ENCODE measurements at places on chromosomes 12 and 14.

GRCh38 chr14:32473464-32473855 lies 144.4 kb downstream of the AKAP6 start:
- DNase-seq: no peak

DNA sequence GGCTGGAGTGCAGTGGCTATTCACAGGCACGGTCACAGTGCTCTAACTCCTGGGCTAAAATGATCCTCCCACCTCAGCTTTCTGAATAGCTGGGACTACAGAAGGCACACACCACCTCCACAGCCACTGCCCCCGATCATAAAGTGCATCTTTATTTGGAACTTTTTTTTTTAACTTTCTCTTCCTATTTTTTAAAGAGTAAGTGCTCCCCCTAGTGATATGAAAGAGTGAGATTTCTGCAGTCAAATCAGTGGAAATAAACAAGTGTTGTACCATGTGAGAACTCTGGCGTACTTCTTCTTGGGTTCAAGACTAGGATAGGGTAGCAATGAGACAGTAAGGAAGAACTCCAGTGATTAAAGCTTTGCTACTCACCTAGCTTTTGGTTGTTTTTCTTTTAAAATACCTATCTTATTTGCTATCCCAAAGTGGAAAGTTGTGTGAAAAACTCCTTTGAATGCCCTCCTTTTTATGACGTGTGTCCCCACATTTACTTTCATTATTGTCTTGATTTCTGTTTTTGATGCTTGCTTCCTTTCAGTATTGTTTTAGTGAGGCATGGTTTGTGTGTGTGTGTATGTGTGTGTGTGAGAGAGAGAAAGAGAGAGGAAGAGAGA lies 6.6 kb downstream of the PPP4R4 start:
- peak; percentile 23 for DNase-seq

DNA sequence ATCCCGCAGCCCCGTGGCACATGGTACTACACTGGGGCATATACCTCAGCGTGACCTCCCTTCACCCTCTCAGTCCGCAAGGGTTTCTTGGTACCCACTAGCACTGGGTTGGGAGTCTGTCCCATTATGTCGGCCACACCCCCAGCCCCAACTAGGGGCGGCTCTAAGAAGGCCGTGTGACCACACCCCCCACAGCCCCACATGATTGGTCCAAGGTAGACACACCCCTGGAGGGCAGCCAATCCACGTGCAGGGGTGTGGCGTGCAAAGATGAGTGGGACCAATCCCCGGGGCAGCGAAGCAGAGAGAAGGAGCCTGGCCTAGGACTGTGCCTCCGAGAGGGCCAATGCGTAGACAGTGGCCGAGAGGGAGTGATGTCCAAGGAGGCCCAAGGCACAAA lies 34.6 kb upstream of the BEGAIN start:
- DNase-seq: no peak

GRCh38 chr12:106044773-106045172 lies 94.0 kb downstream of the NUAK1 start:
- DNase-seq: no peak

DNA sequence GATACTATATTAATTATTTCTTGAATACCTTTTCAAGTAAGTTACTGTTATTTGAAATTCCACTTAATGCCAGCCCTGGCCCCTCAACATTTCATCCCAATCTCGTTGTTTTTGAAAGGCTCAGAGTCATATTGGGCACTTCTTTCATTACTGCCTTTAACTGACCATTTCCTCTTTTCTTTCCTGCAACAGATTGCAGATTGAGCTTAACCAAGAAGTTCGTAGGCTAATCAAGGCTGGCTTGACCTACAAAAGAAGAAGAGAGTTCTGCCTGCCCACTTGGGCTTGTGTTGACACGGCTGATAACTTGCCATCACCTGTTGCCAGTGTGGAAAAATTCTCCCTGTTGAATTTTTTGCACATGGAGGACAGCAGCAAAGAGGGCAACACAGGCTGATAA lies 91.0 kb downstream of the FLRT2 start:
- no peak for DNase-seq

DNA sequence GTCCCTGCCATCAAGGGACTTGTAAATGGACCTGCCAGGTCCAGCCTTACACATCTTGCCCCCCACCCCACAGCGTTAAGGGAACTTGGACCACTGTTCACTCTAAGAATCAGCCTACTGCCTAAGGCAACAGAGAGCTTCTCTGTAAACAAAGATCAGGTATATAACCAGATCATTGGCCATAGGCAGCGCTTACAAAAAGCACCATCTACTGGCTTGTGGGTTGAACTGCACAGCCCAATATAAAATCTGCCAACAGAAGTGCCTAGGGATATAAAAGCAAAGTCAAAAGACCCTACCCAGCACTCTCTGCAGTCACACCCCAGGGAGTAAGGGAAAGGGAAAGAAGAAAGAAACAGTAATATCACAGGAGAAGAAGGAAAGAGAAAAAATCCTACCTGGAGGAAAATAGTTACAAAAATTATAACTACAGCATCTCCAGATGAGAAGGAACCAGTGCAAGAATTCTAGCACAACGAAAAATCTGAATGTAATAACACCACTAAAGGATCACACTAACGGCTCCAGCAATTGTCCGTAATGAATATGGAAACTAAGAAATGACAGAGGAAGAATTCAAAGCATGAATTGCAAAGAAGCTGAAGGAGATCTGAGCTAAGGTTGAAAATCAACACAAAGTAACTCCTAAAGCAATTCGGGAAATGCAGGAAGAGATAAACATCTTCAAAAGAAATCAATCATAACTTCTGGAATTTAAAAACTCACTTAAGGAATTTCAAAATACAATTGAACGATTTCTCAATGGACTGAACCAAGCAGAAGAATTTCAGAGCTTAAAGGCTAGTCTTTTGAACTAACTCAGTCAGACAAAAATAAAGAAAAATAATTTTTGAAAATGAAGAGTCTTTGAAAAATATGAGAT lies 95.2 kb upstream of the PCED1B start:
- peak; percentile 8 for DNase-seq

DNA sequence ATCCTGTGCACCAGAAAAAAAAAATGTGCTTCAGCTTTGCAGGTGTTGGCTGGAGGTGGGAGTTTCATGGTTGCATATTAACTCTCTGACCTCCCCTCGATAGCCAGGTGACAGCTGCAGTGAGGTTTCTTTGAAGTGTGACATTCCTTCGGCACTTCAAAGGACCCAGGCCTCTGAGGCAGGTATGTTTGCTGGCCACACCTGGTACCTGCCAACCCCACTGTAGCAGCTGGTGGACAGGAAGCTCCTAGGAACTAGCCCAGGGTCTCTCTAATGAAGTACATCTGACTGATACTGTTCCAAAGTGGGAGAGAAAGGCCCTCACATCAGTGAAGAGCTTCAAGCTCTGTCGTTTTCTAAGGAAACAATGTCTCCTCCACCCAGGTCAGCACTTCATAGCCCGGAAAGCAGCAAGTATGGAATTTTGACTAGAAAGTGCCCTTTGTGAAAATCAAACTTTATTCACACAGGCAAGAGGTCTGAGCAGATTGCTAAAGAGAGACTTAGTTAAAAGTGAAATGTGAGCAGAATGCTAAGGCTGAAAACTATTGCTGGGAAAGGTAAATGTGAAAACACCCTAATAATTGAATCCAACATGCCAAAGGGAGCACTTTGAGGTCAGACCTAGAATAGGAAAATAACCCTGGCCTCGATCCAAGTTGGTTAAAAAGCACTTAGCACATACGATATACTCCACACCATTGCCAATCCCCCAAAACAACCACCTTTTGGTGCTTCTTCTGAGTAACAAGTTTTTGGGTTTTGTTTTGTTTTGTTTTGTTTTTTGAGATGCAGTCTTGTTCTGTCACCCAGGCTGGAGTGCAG lies 71.3 kb downstream of the PHLDA1 start:
- peak; percentile 41 for DNase-seq

DNA sequence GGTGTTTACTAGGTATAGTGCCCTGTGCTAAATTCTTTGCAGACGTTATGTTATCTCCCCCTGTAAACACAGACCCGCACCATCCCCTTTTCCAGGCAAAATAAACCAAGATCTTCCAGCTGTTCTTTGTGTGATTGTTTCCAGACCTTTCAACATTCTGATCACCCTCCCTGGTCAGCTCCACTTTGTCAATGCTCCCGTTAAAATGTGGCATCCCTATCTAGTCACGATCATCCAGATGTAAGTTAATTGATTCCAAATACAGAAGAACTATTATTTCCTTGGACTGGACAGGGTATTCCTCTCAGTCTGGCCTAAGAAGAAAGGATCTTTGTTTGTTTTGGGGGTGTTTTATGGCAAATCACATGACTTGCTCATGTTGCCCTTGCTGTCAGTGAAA lies 127.6 kb upstream of the ARID2 start:
- DNase-seq: no peak

DNA sequence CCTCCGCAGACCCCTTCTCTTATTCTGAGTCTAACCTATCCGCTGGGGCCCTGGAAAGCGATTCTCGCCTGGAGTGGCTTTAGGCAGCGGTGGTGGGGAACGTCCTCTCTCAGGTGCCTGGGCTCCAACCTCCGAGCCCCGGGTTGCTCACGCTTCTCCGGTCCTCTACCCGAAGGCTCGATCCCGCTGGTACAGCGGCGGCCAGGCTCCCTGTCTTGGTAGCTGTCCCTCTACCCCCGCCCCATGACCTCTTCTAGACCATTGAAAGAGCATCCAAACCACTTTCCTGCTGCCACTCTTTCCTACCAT lies 505 bp upstream of the HEBP1 start:
- DNase-seq: no peak

DNA sequence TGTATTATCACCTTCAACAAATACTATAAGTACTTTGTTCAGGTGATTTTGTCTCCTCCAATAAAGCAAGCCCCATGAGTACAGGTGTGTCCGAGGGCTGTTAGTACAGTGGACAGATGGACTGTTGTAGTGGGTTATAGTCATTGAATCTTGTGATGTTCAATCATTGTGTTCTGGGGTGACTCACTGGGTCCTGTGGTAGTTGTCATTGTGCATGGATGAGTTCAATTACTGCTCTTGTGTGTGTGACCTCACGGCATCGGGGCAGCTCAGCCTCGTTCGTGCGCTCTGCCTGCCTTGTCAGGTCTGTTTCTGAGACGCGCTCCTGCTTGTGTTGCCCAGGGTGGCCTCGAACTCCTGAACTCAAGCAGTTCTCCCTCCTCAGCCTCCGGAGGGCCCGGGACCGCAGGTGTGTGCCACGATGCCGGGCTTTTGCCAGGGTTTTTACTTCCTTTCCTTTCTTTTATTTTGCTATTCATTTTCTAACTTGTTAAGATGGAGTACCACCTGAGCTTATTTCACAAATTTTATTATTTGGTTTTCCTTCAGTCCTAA lies 72.2 kb downstream of the DDX51 start:
- no peak for DNase-seq

GRCh38 chr14:36363704-36364103 lies 43.3 kb upstream of the MBIP start:
- no peak for DNase-seq

GRCh38 chr12:112353393-112353792 lies 28.8 kb downstream of the HECTD4 start:
- DNase-seq: no peak

DNA sequence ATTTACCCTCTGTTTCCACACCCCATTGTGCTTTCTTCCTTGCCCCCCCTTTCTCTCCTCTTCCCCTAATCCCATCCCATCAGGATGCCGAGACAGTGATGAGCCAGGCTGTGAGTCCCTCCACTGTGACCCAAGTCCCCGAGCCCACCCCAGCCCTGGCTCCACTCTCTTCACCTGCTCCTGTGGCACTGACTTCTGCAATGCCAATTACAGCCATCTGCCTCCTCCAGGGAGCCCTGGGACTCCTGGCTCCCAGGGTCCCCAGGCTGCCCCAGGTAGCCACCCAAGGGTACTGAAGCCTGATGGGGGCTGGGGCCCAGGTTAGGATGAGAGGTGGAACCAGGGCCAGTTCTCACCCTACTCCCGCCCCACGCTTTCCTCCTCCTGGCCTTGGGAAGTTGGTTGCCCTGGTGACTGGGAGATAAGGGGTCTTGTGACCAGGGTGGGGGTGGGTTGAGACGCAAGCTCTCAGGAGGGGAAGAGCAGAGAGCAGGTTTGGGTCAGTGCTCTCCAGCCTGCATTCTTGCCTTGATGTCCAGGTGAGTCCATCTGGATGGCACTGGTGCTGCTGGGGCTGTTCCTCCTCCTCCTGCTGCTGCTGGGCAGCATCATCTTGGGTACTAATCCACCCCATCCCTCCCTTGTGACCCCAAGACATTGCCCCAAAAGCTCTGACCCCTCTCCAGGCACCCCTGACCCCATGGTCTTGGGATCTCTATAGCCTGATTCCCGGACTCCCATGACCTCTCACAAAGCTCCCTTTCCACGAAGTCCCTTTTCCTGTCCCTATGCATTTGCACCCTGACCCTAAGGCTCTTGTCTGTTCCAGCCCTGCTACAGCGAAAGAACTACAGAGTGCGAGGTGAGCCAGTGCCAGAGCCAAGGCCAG lies 1.2 kb downstream of the AMHR2 start:
- DNase-seq: no peak

DNA sequence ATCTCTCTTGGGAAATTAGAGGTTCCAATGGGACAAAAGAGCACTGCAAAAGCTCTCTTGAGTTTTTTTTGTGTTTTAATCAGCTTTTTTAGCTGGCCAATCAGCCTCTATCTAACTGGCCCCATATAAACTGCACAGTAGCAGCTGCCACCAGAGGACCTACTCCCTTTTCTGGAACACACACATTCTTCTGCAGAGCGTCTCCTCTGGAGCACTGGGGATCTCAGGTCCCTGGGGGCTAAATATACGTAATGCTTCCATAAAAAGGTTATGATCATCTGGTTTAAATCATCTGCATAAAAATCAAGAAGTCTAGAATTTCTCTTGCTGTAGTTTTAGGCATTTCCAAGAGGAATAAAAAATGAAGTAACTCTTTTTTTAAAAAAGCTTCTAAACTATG lies 32.3 kb downstream of the TSPAN8 start:
- no peak for DNase-seq

DNA sequence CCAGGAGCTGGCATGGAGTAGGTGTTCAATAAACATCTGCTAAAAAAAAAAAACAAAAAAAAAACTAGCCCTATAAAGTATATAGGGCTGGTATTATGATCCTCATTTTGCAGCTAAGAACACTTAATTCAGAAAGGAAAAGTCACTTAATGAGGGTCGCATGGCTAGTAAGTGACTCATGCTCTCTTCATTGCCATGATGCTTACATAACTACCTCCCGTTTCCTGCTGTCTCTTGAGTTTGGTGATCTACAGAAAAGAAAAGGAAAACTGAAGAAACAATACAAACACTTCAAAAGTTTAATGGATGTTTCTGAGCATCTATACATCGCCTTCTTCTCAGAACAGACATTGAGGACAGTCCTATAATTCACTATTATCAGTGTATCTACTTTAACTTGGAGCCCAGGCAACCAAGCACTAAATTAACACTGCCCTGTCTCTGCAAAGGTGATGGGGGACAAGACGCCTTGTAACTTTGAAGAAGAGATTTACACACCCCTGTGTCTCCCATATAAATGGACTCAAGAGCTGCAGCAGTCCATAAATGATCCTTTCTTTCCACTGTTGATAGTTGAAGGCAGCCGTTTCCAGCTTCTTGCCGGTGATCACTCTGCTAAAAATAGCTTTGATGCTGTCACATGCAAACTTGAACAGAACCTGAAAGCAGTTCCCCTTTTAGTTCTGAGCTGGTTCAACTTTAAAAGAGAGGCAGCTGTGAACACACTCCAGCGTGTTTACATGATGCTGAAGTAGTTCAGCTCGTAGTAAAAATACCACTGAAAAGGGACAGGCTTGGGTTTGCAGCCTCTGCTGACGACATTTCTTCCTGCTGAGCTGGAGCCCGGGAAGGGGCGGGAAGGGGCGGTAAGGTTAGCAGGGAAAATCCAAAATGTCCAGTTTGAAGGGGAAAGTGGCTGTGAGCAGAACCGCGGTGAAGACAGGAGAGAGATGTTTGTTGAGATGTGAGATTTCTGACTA lies 113.3 kb downstream of the FOXN3 start:
- peak; percentile 29 for DNase-seq

Measured in NCI-H1417 treated with DMSO at 0.1 percent for 48 hours (cell line).